ENCODE measurements at places on chromosomes 2 and 18.

DNA sequence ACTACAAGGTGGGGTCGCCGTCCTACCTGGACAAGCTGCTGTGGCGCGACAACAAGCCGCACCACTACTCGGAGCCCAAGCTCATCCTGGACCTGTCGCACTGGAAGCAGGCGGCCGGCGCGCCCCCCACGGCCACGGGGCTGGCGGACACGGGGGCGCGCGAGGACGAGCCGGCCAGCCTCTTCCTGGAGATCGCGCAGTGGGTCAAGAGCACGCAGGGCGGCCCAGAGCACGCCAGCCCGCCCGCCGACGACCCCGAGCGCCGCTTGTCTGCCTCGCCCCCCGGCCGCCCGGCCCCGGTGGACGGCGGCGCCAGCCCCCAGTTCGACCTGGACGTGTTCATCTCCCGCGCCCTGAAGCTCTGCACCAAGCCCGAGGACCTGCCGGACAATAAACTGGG is 90.4 kb downstream of the MRO start:
- DNase-seq = no peak

GRCh38 chr2:153953761-153954160 is 82.0 kb downstream of the GALNT13 start:
- no peak for DNase-seq

- DNase-seq = no peak
Measured at GRCh38 chr2:111617299-111618225, 266.4 kb downstream of the ANAPC1 start.

GRCh38 chr2:43100883-43101662 is 125.3 kb downstream of the ZFP36L2 start:
- DNase-seq = no peak

- peak; percentile 55 for DNase-seq
Measured at GRCh38 chr2:216057688-216058193, 23.9 kb downstream of the PECR start.

GRCh38 chr2:1690056-1690775 is 54.1 kb downstream of the PXDN start:
- no peak for DNase-seq

- no peak for DNase-seq
Measured at GRCh38 chr2:106540886-106541285, 53.7 kb downstream of the CD8B2 start.

- no peak for DNase-seq
Measured at GRCh38 chr2:164456619-164457018, 164.7 kb downstream of the GRB14 start.

DNA sequence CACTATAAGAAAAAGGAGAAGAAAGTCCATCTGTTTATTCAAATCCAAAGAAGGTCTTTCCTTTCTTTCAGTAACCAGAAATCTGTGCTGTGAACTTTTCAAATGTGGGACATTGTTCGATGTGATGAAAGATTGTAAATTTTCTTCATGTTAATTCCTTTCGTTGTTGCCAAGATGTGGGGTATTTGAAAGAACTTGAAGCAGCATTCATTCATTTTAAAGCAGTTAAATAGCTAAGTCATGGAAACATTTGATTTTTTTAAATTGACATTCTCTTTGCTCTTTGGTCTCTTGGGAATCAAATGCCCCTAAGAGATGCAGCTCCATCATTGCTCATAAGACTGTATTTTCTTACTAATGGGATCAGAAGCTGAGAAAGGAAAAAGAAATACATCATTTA is 93.7 kb upstream of the EHBP1 start:
- peak; percentile 7 for DNase-seq

GRCh38 chr2:126946318-126947102 is 47.8 kb downstream of the TEX51 start:
- DNase-seq = peak; percentile 14

GRCh38 chr2:219661955-219662395 is 34.5 kb downstream of the SLC4A3 start:
- peak; percentile 54 for DNase-seq

Data from fibroblast of mammary gland (primary cell).